NCI-H774 (cell line): ENCODE measurements at places on chromosomes 3 and 15.

- no peak for DNase-seq
Measured at GRCh38 chr15:83570756-83571155, 83.2 kb upstream of the ADAMTSL3 start.

DNA sequence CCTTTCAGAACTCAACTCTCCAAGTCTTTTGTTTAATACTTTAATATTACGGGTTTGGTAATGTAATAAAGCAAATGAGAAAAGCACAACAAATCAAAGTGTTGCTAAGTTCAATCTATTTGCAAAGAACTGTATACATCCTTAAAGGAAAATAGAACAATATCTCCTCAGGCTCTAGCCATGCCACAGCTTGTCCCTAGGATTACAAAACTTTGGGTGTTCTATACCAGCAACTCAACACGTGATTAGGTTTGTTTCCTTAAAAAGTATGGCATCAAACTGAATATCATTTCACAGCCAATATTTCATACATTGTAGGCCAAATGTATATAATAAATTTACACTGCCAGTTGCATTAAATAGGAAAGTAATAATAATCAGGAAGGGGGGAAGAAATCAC, 418.6 kb upstream of the MDFIC2 start:
- no peak for DNase-seq

DNA sequence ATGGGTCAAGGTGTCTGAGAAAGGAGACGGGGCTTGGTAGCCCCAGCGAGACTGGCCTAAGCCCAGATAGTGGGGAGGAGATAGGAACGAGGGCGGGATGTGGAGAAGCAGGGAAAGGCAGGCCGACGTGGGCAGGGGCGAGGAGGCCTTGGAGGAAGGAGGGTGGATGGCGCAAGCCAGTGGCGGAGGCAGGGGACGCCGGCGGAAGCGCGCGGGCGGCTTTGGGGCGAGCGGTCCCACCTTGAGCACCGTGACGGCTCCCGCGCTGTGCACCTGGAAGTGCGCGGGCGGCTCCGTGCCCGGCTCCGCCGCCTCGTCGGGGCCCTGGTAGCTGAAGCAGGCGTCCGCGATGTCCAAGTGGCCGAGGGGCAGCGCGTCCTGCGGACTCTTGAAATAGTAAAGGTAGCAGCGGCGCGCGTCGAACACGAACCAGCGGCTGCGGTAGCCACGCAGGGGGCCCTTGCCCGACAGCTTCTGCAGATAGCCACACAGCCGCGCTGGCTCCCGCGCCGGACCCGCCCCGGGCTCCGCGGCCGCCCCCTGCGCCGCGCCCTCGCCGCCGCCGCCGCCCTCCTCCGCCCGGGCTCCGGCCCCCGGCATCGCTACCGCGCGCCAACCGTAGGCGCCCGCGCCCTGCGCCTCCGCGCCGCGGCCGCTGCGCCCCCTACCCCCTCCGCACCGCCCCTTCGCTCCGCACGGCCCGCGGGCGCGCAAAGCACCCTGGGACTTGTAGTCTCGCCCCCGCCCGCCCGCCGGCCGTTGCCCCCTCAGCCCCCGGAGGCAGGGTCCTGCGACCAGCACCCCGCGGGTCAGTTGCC, at the start of gene TBC1D2B:
TSS of gene TBC1D2B (minus strand) at position 659 of the 818 bp plus-strand sequence. CDS start at position 600, 59 bp downstream.
- DNase-seq, result peak; percentile 50

GRCh38 chr15:50653156-50653743, 33.3 kb downstream of the TRPM7 start:
- no peak for DNase-seq

DNA sequence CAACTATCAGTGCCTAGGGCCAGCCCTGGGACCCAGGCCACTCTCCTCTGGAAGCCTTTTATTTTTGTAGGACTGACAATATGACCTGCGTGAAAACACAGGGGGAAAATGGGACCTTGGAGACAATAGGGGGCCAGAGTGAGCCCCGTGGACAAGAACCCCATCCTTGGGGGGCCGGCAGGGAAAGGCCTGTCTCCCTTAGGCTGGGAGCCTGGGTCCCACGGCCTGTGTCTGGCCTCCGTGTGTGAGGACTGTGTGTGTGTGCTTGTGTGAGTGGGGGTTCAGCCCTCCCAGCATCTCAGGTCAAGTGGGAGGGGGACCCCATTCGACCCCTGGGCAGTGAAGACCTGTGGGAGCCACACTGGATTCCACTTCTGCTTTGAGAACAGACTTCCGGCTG, 53.3 kb downstream of the EXOG start:
- DNase-seq, result no peak

GRCh38 chr15:50940506-50940905, 32.0 kb downstream of the AP4E1 start:
- no peak for DNase-seq

DNA sequence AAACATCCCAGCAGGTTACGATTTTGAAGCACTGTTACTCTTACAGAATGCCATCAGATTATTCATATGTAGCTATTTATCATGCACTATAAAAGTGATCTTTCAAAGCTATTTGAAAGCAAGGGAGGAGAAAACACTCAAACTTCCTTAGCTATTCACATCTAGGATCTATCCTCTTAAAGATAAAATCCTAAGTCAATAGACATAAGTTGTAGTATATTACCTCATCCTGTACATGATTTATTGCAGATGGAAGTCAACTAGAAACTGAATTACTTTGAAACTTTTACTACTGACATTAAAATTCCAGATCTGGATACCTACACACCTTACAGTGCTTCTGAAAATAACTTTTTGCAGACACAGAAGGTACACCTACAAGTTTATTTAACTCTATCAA, 197.2 kb downstream of the MEIS2 start:
- no peak for DNase-seq

DNA sequence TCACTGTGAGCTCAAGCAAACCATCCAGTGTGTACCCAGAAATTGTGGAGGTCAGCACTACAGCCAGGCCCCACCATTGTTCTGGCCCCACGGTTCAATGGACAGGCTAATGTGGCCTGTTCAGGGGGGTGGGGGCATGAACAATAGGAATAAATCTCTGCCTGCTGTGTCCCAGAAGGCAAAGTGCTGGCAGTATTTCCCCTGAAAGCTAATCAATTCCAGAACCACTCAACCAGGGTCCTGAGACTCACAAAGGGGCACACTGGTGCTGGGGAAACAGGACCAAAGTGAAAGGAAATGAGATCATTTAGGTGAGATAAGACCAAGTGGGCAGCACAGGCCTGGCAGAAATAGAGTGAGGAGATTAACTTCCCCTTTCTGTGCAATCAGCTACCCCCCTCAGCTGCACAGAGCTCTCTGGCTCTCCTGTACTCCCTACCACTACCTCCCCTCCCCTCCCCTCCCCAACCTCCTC, 11.5 kb downstream of the CRYGS start:
- DNase-seq, result no peak

- no peak for DNase-seq
Measured at GRCh38 chr3:40690749-40691451, 166.1 kb downstream of the ZNF621 start.
